ENCODE measurements at places on chromosomes 7 and 10. TPM values are rescaled to one million over a fixed set of nuclear protein-coding genes. Genes with fewer than 3 reads are reported as not detected.

The SPDYE9 gene
- not detected for total RNA-seq

The POLR3A gene
- 16.0 TPM for total RNA-seq

The UNC5B gene
- total RNA-seq = 9.2 TPM

DNA sequence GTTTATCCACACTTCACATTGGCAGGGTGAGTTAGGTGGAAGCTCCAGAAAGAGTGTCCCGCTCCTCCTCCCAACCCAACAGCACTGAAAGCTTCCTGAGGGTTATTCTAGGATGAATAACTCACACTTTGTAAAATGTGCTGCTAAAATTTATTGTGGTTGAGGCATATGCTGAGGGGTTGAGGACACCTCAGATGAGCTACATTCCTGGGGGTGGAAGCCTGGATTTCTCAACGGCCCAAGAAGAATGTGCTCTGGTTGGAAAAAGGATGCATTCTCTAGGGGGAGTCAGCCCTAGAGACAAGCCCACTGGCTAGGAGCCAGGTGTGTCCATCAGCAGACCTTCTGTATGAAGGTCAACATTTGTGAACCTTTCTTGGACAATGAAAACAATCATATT lies 91.5 kb upstream of the PDE1C start:
- H3K27me3 ChIP-seq = no peaks in the 10 kb centered on the region
- DNase-seq = no peak
- no peak overlapping the region for H3K4me3 ChIP-seq

- no peak for DNase-seq
- no peaks in the 10 kb centered on the region for H3K27me3 ChIP-seq
- no peak overlapping the region for H3K27ac ChIP-seq
- H3K4me3 ChIP-seq = no peak overlapping the region
- H3K36me3 ChIP-seq = no peaks in the 10 kb centered on the region
Measured at GRCh38 chr10:119087271-119087882, 6.8 kb upstream of the EIF3A start.

- no peaks in the 10 kb centered on the region for H3K27me3 ChIP-seq
- H3K27ac ChIP-seq = no peak overlapping the region
- H3K36me3 ChIP-seq = peaks cover 15% of the 10 kb centered on the region
- H3K4me3 ChIP-seq = no peak overlapping the region
- peaks cover 52% of the 10 kb centered on the region for H3K4me1 ChIP-seq
Measured at GRCh38 chr10:19832699-19833098, 16.5 kb downstream of the PLXDC2 start.
